ENCODE measurements at places on chromosomes 7 and 10. TPM values are rescaled to one million over a fixed set of nuclear protein-coding genes. Genes with fewer than 3 reads are reported as not detected.

DNA sequence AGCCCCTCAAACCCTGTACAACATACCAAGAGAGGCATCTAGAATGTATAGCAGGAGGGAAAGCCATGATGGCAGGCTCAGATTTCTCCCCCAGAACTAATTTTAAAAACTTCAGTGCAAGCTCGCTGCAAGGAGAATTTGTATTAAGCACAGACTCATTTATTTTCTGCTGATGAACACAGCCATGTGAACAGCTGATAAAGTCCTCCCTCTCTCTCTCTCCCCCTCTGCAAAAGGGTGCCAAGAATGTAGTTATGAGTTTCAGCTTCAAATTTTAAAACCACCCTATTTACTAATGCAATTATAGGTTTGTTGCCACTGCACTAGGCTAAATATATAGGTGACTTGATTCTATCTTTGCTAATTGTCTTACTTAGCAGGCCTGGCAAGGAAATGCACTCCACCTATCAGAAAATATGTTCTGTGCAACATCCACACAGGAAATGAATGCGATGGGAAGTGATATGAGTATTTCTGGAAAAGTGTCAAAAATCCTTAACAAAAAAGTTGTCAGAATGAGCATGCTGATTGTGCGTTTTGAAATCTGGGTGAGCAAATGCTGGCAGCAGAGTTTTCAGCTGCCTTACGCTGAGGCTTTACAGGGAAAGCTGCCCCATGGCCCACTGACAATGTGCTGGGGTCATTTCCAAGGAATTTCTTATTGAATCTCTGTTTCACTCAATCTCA is 43.4 kb upstream of the GHITM start:
- no peak overlapping the region for H3K4me3 ChIP-seq
- DNase-seq = no peak
- H3K36me3 ChIP-seq = no peaks in the 10 kb centered on the region
- H3K27ac ChIP-seq = no peak overlapping the region

DNA sequence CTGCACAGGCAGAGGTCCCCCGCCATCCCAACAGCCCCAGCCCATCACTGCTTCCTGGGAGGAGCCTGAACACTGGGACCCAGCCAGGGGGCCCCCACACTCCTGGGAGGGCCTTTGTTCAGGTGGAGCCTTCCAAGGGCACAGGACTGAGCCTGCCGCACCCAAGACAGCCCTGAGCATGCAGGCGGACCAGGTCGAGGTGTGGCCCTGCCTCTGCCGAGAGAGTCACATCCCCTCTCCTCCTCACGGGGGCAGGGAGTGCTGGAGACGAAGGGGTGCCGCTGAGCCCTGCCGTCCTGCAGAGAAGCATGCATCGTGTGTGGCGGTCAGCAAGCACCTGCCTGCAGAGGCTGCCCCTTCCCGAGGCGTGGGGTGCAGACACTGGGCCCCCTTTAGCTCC is 7.3 kb upstream of the MAFK start:
- H3K4me1 ChIP-seq = peaks cover 14% of the 10 kb centered on the region
- H3K4me3 ChIP-seq = no peak overlapping the region
- H3K27ac ChIP-seq = no peak overlapping the region
- no peaks in the 10 kb centered on the region for H3K36me3 ChIP-seq

- peak within 1 kb of the TSS; percentile 91 for H3K27ac ChIP-seq
- H3K36me3 ChIP-seq = no peaks in the 10 kb centered on the region
- no peak for DNase-seq
- H3K27me3 ChIP-seq = no peaks in the 10 kb centered on the region
- peak within 1 kb of the TSS; percentile 69 for H3K4me3 ChIP-seq
Observed at GRCh38 chr10:1056326-1057105, at the start of gene WDR37. TSS of gene WDR37 (plus strand) at chr10:1056385. CDS start at chr10:1072156, 15,771 bp downstream.

DNA sequence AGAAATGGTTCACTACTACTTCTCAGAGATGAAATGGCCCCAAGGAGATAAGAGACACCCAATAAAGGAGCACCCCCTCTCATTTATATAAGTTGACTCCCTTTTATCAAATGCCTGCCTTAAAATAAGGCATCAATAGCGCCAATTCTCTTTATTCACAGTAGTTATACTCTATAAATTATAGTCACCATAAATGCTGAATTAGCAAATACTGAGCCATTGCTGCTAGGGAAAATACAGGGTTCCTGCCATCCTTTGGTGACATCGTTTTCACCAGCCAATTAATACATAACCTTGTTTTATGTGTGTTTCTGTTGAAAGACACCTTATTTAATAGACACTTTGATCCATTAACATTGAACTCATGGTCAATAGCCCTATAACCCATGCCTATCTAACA is 28.6 kb downstream of the DCLRE1C start:
- H3K4me3 ChIP-seq = no peak overlapping the region
- peaks cover 10% of the 10 kb centered on the region for H3K36me3 ChIP-seq
- no peaks in the 10 kb centered on the region for H3K27me3 ChIP-seq
- no peak overlapping the region for H3K27ac ChIP-seq
- no peaks in the 10 kb centered on the region for H3K4me1 ChIP-seq

DNA sequence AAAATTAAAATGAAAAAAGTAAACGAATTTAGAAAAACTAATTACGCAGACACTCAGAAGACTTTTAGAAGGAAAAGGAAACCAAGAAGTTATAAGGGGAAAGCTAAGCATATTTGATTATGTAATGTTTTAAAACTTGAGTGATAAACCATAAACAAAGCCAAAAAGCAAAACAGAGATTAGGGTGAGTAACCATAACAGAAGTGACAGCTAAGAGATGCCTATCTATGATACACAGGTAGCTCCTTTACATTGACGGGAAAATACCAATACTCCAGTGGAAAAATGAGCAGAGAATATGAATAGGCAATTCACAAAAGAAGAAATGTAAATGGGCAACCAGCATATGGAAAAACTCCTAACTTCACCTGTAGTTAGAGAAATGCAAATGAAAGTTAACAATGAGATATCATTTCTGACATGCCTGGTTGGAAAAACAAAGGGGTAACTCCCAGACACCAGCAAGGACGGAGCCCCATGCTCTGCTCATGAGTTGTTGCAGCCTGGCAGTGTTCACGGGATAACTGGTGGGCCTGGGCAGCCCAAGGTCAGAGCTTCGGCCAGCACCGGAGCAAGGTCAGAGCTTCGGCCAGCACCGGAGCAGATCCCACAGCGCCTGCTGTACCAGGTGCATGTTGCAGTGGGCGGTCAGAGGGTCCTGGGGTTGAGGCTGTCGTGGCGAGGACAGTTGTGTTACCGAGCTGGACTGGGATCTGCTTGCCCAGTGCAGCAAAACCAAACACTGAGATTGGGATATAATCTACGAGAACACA is 58.9 kb downstream of the ALOX5 start:
- no peak overlapping the region for H3K27ac ChIP-seq
- H3K27me3 ChIP-seq = peaks cover 13% of the 10 kb centered on the region
- no peak overlapping the region for H3K4me3 ChIP-seq
- H3K4me1 ChIP-seq = no peaks in the 10 kb centered on the region

DNA sequence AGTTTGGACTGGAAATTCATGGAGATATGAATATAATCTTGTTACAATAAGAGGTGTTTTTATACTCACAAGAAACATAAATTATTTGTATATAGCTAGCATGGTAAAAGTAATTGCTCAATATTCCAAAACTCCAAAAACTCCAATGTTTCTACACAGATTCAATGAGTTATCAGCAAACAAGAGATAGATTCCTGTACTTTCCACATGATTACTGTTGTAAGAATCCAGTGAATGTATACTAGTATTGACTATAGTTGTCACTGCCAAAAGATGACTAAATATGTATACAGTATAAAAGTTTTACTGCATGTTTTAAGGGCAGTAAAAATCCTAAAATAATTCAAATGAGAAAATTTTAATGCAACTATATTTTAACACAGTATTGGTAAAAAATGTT is 10.7 kb downstream of the ATOH7 start:
- no peak overlapping the region for H3K27ac ChIP-seq
- no peak for DNase-seq
- no peaks in the 10 kb centered on the region for H3K27me3 ChIP-seq
- no peaks in the 10 kb centered on the region for H3K4me1 ChIP-seq

DNA sequence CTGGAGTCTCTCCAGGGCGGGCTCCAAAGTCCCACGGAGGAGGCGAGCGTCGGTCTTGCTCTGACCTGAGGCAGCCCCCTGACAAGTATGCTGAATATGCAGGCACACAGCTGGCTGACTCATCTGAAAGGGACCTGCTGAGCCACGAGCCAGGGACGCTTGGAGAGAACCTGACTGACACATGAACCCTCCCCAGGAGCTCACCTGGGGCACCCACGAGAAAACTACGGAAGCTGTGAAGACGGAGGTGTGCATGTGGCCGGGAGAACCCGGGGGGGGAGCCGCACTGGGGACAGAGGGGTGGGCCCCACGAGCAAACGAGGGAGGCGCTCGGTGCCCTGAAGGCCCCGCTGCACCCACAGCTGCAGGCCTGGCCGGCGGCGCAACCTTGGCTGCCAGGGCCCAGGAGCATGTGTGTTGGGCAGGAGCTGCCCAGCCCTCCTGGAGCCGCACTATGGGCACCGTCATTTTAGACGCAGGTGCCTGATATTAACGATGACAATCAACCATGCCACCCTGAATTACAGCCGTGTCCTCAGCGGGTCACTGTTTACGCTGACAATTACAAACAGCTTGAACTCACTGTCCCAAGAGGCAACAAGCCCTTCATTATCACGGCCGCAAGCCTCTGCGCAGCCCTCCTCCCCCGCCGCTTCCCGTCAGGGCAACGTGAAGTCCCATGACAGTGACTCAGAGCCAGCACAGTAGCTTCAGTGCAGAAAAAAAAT is 64.7 kb downstream of the DIP2C start:
- H3K4me3 ChIP-seq = no peak overlapping the region
- no peak for DNase-seq
- H3K4me1 ChIP-seq = no peaks in the 10 kb centered on the region
- H3K36me3 ChIP-seq = no peaks in the 10 kb centered on the region
- H3K27me3 ChIP-seq = no peaks in the 10 kb centered on the region

DNA sequence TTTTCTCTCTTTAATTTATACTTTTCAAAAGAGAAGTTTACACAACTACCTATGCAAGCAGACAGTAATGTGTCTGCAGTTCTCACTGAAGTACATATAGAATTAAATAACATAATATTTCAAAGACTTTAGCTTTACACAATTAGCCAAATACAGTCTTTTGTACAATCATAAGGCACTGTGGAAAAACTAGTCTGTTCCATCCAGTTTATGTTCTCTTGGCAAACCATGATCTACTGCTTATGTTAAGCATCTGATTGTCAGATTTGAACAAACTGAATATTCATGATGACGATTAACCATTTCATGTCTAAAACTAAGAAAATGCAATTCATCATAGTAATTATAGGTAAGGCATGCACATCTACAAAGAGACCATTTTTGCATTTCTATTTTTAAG is 842 bp downstream of the SEMA3A start:
- H3K27ac ChIP-seq = no peak overlapping the region
- no peaks in the 10 kb centered on the region for H3K27me3 ChIP-seq
- peak overlapping the region; percentile 45 for H3K4me3 ChIP-seq
- DNase-seq = no peak
- H3K4me1 ChIP-seq = peaks cover 3% of the 10 kb centered on the region

- no peaks in the 10 kb centered on the region for H3K36me3 ChIP-seq
Observed at GRCh38 chr10:110357871-110358270, 53.2 kb upstream of the SMNDC1 start.

DNA sequence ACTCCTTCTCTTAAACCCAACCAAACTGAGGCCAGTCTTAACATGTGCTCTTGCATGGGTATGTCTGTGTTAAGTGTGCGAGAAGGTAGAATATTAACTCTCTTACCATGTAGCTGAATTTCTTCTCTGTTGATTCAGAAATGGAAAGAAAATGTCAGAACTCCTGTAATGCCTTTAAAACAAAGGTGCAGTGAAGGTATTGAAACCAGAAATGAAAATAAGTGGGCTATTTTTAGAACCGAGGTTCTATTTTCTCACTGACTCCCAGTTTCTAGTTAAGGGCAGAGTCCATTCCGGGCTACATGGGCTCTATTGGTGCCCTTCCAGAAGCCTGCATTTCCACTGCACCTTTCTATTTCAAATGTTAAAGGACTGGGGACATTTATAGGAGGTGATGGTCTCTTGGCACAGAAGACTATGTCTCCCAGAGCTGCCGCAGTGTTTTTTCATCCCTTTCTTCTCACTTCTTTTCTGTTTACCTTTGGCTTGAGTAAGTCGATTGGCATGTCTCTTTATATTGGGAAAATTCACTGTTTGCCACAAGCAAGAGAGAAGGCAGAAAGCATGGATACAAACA is 174.9 kb downstream of the LRMDA start:
- H3K4me1 ChIP-seq = no peaks in the 10 kb centered on the region
- no peak for DNase-seq
- no peaks in the 10 kb centered on the region for H3K36me3 ChIP-seq
- H3K27ac ChIP-seq = no peak overlapping the region

- H3K27ac ChIP-seq = no peak overlapping the region
- no peak overlapping the region for H3K4me3 ChIP-seq
- H3K4me1 ChIP-seq = no peaks in the 10 kb centered on the region
- no peak for DNase-seq
- no peaks in the 10 kb centered on the region for H3K36me3 ChIP-seq
Observed at GRCh38 chr10:35480142-35480541, 125.0 kb upstream of the GJD4 start.

DNA sequence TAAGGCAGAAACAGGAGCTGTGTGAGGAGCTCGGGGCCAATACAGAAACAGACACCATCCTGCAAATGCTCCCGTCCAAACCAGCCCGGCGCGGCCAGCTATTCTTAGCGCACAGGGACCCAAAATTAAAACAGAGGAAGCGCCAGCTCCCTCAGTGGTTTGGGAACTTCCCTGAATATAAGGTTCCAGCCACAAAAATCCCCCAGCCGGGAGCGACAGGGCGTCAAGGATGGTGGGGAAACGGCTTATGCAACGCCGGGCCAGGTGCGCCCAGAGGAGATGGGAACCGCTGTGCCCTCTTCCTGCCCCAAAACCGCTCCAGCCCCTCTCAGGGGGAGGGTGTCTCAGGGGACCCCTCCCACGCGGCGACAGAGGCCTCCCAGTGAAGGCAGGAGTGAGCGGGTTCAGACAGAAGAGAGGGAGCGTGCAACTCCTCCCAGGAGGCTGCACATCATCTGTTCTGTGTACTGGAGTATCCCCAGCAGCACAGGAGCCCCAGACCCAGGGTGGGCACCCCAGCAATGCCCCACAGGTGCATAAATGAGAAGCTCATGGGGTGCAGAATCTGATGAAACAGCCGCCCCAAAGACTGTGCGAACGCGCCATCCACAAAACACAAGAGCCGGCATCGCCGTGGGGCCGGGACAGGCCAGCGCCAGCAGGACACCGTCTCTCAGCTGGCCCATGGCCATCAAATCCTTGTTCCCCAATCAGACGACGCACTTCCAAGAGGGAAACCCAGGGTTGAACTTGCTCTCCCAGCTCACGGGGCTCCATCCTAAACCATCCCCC is 73.9 kb upstream of the PDGFA start:
- no peak overlapping the region for H3K4me3 ChIP-seq
- DNase-seq = no peak
- H3K27ac ChIP-seq = no peak overlapping the region

The VSTM4 gene
- polyA plus RNA-seq = not detected

The DENND11 gene
- polyA plus RNA-seq = 4.7 TPM

The CYP3A5 gene
- 4.5 TPM for polyA plus RNA-seq

The ZNF33B gene
- 6.5 TPM for polyA plus RNA-seq

The FZD8 gene
- 2.0 TPM for polyA plus RNA-seq
